ENCODE measurements at places on chromosomes 6 and 20.

GRCh38 chr20:36320898-36321695 lies 15.0 kb downstream of the DLGAP4 start:
- no peak for DNase-seq

DNA sequence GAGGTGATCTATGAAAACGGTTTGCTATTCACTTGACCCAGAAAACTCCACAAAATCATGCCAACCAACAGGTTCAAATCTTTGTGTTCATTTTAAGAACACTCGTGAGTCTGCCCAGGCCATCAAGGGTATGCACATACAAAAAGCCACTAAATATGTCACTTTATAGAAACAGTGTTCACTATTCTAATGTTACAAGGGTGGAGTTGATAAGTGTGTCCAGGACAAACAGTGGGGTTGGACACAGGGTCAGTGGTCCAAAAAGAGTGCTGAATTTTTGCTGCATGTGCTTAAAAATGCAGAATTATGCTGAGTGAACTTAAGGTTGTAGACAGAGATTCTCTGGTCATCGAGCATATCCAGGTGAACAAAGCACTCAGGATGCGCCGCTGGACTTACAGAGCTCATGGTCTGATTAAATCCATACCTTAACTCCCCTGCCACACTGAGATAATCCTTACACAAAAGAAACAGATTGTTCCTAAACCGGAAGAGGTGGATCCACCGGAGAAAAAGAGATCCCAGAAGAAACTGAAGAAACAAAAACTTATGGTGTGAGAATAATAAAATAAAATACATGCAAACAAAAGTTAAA lies 23.5 kb downstream of the KIAA0408 start:
- no peak for DNase-seq

GRCh38 chr6:12963567-12963966 lies 247.0 kb downstream of the PHACTR1 start:
- DNase-seq = no peak

DNA sequence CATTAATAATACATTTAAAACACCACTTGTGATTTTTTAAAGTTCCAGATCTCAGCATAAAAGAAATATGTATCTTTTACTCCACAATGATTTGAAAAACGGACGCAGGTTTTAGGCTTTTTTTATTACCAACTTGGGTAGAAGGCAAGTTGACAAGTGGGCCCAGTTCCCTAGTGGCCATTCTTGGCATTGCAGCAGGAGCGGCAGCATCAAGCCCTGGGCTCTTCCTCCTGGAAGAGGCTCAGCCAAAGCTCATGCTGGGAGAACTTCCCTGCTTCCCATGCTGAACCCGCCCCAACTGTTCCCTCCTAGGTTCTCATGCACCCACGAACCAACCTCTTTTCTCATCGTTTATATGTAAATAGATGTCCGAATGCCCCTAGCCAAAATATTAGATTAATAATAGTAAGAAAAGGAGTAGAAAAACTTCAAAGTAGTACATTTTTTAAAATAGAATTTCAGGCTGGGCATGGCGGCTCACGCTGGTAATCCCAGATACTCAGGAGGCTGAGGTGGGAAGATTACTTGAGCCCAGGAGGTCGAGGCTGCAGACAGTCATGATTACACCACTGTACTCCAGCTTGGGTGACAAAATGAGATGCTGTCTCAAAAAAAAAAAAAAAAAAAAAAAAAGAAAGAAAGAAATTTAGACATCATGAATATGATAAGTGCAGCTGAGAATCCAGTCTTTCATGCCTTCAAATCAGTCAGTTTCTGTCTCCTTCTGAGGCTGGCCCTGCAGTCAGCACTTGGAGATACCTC lies 18.2 kb upstream of the MYB start:
- DNase-seq = peak; percentile 50

GRCh38 chr6:121682666-121683065 lies 247.2 kb downstream of the GJA1 start:
- no peak for DNase-seq

- DNase-seq = no peak
Measured at GRCh38 chr20:49584418-49585382, 16.8 kb upstream of the PTGIS start.

DNA sequence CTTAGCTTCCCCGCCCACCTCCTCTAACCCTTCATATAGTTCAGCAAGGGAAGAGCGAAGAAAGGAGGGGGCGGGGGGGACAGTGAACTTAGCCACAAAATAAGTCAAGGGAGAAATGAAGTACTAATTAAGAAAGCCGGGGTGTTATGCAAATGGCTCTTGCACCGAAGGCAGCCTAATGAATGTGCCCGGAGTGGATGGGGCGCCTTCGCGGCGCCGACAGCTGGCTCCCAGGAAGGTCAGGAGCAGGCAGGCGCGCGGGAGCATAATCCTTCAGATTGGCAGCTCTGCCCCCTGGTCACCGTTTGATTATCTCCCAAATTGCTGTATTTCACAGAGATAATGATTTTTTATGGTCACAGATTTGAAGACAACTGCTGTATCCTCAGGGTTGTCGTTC lies 395.1 kb downstream of the TFAP2B start:
- DNase-seq = no peak

- DNase-seq = no peak
Measured at GRCh38 chr6:4350567-4351519, 215.5 kb upstream of the ECI2 start.

DNA sequence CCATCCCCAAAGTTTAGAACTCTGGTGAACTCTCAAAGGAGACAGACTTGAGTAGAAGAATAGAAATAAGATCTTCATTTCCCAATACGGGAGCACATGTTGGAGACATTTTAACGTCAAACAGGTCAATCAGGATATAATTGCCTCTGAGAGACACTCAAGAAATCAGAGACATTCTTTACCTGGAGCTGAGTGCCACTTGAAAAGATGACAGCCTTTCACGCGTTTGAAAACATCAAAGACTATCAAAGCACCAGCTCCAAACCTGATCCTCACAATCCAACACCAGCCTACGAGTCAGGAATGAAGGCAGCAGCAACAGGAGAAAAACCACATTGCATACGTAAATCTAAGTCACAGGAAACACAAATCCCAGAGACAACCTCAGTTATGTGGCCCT lies 571.5 kb upstream of the CDH4 start:
- DNase-seq = no peak

GRCh38 chr6:18477301-18477941 lies 90.3 kb downstream of the RNF144B start:
- no peak for DNase-seq

DNA sequence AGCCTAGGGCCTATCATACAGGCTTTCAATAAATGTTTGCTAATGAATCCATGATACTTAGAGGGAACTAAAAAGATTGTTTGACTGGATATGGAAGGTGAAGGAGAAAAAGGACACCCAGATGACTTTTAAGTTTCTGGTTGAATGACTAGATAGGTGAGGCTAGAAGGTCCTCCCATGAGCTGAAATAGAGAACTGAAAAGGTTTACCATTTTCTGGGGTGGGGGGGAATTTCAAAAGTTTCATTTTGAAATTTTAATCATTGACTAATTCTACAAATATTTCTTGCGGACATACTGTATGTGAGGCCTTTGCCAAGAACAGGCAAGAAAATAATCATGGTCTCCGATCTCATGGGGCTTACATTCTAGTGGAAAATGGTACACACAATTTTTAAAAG lies 17.9 kb upstream of the ZBTB2 start:
- DNase-seq = no peak

DNA sequence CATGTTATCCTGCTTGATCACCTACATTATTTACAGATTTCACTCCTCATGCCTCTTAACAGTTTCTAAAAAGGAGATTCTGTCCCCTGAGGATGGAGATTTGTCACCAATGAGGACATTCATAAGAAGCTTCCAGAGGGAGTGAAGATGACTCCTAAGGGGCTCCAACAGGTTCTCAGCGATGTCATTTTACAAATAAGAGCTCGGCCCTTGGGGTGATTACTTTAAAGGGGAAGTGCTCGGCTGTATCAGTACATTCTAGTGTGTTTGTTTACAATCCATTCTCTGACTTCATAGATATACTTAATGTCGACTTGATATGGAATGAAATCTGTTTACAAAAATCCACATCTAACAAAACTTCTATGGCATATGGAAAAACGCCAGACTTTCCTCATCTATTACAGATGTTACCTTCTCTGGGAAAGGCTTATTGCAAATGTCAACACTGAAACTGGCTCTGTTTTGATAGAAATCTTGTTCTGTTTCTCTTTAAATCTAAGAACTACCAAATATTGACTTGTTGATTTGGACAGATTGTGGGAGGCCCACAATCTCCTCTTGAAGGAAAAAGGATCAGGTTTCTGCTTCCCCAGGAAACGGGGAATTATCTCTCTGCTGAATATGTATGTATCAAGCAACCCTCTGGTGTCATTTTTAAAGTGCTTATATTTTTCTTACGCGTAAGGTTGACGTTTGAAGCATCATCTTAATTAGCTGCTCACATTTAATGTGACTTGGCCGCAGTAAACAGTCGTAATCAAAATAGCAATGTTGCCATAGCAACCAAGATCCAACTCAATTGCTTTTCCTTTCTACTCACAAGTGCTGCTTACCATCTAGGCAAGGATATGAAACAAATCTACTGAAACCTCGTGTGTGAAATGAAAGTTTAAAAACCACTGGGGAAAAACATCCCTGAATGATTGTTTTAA lies 95.7 kb downstream of the SHLD1 start:
- DNase-seq = no peak

Data from activated CD8-positive, alpha-beta memory T cell treated with anti-CD3 and anti-CD28 coated beads, Interleukin-2, amount 50 U/mL, for 4 hours (primary cell).